Stimulated activated naive CD8-positive, alpha-beta T cell treated with anti-CD3 and anti-CD28 coated beads, Interleukin-15, amount 100 ng/mL, for 72 hours (primary cell): ENCODE measurements at places on chromosomes 3 and 15.

GRCh38 chr15:37823601-37824275, 110.7 kb upstream of the TMCO5A start:
- no peak for DNase-seq

DNA sequence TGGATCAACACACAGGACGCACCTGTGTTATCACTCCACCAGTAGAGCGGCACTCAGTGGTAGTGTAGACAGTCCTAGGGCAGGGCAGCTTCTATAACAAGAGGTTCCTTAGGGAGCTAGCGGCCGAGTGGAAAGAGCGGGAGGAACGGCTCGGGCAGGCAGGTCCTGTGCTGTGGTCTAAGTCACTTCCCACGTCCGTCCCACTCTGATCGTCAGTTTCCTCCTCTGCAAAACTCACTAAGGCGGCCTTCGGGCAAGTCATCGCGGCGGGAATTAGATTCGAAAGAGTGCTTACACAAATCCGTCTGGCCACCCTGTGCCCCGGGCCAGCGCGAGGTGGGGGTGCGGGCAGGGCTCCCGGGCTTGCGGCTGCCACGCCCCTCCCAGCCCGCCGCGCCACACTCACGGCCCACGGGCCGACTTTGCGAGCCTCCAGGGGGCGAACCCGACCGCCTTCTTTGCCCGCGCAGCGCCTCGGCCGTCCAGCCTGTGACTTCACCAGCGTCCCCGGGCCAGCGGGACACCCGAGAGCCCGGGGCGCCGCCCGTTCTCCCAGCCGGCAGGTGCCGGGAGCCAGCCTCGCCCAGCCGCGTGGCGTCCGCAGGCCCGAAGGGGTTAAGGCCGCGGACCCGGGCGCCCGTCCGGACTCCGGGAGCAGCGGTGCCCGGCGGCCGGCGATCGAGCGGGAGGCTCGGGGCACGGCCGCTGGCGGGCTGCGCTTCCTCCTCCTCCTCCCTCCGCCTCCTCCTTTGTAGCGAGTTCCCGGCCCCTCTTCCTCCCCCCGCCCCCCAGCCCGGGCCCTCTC, 416 bp upstream of the CORO2B start:
- DNase-seq, result peak; percentile 40

GRCh38 chr15:99135194-99135593, 30.3 kb downstream of the SYNM start:
- DNase-seq, result no peak

GRCh38 chr3:76436894-76437293, 603.0 kb upstream of the ROBO2 start:
- DNase-seq, result no peak

GRCh38 chr15:38391191-38391590, 62.7 kb upstream of the FAM98B start:
- no peak for DNase-seq

GRCh38 chr3:160154033-160154432, 71.2 kb upstream of the C3orf80 start:
- no peak for DNase-seq

DNA sequence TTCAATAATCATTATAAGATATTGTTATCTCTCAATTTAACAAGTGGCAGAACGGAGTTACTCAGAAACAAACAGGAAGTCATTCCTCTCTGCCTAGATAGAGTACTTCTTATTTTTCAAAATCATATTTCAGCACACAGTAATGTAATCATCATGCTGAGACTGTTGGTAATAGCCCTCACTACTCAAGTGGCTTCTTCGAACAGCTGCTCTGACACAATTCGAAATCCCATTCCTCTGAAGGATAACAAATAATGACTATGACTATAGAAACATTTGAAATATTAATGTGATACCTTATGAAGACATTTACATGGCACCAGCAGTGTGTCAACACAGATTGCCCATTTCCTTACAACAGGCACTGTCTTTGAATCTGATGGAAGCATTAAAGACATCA, 1249.8 kb downstream of the NSUN3 start:
- no peak for DNase-seq

- no peak for DNase-seq
Measured at GRCh38 chr3:23079976-23080375, 123.2 kb upstream of the UBE2E2 start.

DNA sequence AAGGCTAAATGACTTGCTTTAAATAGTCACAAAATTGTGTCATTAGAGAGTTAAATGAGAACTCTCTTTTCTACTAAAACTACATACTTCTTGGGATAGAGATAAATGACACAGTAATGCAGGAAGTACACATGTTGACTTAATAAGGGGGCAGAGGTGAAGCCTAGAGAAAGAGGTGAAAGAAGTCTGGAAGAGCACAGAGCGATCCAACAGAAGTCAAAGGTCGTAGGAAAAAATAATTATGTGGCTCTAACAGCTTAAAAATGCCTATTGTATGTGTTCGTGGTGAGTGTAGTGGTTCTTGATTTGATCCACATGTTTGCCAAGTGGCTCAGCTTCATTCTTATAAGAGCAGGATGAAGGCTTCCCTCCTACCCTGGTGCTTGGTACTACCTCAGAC, 61.7 kb downstream of the TMEM212 start:
- no peak for DNase-seq

- DNase-seq, result no peak
Measured at GRCh38 chr15:101355678-101356464, 60.8 kb upstream of the SNRPA1 start.

DNA sequence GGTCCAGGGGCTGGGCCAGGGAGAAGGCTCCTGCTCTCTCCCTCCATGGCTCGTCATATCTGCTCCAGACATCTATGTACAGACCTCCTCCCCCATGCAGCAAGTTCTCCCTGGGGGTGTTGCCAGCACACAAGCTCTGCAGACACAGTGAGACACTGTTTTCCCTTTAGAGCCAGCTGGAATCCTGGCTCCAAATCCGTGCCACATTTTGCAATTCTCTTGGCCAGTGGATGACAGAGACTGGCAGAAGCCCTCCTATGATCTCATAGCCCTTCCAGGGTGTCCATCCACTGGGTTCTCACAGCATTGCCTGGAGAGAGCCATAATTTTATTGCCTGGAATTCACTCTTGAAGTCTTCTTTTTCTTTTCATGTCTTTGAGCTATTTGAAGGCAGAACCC, 203.9 kb downstream of the TLE3 start:
- DNase-seq, result no peak

- no peak for DNase-seq
Measured at GRCh38 chr3:6733699-6734394, 127.1 kb upstream of the GRM7 start.

DNA sequence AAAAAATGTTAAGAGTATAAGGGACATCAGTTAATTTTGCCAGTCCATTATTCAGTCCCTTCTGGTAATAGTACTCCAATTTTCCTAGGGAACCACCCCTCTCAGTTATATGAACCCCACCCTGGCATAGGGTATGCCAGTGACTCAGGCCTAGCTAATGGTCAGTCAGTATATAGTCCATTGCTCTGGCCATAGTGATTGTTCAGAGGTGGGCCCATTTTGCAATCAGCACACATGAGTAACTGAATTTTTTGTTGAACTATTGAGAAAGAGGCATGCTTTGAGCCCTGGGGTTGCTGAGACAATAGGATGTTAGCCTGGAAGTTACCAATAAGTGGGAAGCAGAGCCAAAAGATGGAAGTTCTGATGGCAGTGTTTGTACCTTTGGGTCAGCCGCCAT, 4.1 kb downstream of the LRCH3 start:
- no peak for DNase-seq

GRCh38 chr3:194069421-194070219, 66.3 kb upstream of the HES1 start:
- DNase-seq, result no peak

DNA sequence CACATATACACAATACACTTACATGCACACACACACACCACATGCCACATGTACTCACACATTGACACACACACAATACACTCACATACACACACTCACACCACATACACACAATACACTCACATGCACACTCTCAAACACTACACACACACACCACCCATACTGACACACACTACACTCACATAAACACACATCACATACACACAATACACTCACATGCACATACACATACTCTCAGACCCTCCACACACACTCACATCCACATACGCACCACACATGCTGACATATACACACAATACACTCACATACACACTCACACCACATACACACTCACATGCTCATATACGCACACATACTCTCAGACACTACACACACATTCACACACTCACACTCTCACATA, 28.3 kb upstream of the KIF23 start:
- no peak for DNase-seq

DNA sequence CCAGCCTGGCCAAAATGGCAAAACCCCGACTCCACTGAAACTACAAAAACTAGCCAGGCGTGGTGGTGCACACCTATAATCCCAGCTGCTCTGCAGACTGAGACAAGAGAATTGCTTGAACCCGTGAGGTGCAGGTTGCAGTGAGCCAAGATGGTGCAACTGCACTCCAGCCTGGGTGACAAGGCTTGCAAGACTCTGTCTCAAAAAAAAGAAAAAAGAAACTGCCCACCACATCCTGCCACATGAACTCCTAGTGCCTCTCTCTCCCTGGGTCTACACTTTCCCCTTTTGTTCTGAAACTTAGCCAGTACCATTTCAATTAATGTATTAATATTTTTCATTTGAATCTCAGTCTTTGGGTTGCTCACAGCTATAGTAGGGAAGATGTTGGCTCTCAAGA, 192.2 kb upstream of the MME start:
- no peak for DNase-seq

DNA sequence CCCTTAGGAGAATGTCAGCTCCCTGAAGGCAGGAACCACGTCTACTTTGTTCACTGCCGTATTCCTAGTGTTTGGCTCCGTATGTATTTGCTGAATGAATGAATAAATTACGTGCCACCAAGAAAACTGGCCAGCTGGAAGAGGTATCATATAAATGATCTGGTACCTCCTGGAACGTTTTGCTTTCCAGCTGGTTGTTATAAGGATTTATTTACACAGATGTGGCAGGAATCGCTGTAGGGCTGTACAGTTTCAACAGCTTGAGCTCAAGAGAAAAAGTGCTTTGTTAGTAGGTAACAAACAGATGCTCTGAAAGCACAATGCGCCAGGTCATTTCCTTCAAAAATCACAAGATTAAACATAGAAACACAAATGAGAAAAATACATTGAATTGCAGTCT, 108.8 kb upstream of the ATP2B2 start:
- DNase-seq, result no peak

GRCh38 chr3:34323517-34323916, 525.1 kb downstream of the PDCD6IP start:
- DNase-seq, result no peak

GRCh38 chr3:25084016-25084415, 344.0 kb upstream of the RARB start:
- DNase-seq, result no peak

DNA sequence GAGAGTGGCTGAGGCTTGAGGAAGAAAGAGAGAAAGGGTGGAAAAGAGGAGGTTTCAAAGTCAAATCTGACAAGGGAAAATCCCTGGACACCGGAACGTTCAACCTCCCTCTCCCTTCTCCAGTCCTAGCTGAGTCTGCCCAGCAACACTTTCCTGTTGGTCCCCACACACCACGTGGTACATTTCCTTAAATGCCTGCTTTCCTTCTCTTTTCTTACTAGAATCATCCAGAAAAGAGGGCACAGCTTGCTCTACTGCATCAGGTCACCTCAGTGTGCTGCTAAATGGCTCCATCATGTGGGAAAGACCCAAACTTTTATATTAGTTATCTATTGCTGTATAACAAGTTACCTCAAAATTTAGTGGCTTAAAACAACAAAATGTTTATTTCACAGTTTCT, 181.2 kb downstream of the NECTIN3 start:
- no peak for DNase-seq

DNA sequence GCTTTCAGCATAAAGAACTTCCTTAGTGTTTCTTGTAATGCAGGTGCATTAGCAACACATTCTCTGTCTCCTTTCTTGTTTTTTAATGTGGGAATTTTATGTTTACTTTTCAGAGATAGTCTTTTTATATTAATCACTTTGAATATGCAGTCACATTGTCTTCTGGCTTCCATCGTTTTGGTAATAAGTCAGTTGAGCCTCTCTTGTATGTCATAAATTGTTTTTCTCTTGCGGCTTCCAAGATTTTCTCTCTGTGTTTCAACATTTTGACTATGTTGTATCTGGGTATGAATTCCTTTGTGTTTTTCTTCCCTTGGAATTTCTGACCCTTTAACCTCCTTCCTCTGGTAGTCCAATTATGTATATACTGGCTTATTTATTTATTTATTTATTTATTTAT, 25.3 kb downstream of the GABRG3 start:
- no peak for DNase-seq

DNA sequence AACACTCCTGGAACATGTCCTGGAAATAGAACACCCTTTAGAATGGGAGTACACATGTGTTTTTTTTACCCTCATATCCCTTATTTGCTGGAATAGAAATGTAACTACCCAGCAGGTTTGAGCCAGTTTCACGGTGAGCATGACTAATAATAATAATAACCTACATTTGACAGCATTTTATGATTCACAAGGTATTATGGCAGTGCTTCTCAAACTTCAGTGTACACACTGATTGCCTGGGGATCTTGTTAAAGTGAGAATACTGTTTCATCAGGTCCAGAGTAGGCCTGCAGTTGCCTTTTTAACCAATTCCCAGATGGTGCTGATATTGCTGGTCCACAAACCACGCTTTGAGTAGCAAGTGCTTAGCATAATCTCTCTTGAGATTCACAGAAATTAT, 63.9 kb downstream of the NFKBIZ start:
- DNase-seq, result no peak

DNA sequence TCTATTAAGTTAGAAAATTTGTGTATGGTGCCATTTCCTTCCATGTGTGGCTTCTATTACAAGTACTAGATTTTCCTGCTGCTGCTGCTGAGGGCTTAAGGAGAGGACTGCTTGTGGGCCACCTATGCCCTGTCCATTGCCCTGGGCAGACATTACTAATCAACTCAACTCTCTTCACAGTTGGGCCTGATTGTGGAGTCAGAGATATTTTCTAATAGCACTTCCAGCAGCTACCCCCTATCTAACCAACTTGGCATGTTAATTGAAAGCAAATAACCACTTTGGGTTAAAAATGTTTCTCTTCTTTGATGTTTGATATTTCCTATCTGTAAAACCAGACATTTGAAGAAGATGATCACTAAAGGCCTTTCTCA, 242.0 kb downstream of the EDEM1 start:
- no peak for DNase-seq

- DNase-seq, result no peak
Measured at GRCh38 chr3:175885231-175885766, 1026.2 kb downstream of the NAALADL2 start.

- no peak for DNase-seq
Measured at GRCh38 chr3:71330505-71330904, 253.0 kb downstream of the FOXP1 start.

- no peak for DNase-seq
Measured at GRCh38 chr15:97057503-97057902, 727.0 kb downstream of the NR2F2 start.

DNA sequence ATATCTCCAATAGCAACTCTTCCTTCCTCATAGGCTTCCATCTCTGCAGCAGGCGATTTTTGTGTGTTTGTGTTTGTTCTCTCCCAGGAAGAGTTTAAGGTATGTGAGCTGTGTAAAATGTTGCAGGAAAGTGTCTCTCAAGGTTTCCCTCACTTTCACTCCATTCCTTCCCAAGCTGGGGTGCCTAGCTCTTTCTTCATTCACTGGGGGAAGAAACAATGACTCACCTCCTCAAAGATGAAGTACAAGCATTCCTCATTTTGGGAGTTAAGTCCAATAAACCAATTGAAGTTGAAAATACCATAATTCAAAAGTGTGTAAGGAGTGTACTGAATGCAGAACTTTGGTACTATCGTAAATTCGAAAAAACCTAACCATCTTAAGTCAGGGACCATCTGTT, 422.7 kb upstream of the CFAP20DC start:
- no peak for DNase-seq

- no peak for DNase-seq
Measured at GRCh38 chr3:8357859-8358258, 143.8 kb upstream of the LMCD1 start.
